D341Med (cell line): ENCODE measurements at places on chromosomes 4 and X.

DNA sequence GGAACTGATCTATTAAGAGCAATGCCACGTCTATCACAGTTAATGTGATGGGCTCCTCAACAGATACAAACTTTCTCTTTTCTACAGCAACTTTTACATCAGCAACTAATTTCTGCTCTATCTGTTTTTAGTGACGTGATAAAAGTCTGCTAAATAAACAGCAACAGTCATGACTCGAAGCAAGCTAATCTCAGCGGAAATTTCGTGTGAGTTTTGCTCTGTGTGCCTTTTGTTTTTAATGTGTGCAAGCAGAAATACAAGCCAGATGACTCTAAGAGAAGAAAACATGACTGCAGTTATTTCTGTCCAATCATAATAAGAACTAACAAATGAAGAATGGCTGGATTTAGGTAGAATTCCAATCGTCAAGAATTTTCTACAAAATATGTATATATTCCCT, 214.3 kb downstream of the LDB2 start:
- DNase-seq: no peak

DNA sequence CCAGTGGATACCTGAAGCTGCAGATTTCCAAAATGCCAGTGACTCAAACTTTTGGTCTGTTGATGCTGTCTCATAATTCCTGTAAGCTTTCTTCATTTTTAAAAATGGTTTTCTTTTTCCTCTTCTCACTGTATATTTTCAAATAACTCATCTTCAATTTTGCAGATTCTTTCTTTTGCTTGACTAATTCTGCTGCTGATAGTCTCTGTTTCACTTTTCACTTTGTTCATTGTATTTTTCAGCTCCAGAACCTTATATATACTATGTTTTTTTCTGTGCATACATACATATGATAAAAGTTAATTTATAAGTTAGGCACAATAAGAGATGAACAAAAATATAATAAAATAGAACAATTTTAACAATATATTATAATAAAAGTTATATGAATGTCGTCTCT, 237.7 kb upstream of the GPRIN3 start:
- no peak for DNase-seq

DNA sequence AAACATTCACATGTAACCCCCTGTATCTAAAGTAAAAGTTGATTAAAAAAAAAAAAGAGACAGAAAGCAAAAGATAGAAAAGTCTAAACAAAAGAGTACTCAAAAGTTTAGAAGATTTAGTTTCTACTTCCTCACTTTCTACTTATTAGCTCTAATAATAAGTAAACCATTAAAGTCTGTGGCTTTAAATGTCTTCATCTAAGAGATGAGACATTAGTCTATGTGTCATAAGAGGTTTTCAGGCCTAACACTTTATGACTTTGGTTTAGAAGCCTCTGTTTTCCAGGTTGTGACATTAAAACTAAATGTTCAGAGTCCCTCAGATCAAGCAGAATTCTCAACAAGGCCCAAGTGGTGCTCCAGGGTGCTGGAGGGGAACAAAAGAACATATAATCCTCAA, 42.2 kb upstream of the GUCY1A1 start:
- no peak for DNase-seq

GRCh38 chrX:22652596-22652995, 347.2 kb upstream of the DDX53 start:
- DNase-seq: peak; percentile 6

- DNase-seq: no peak
These were observed 47.2 kb downstream of the AFAP1 start for GRCh38 chr4:7892212-7893019.

- no peak for DNase-seq
These were observed 21.3 kb upstream of the SOX3 start for GRCh38 chrX:140526171-140526570.

DNA sequence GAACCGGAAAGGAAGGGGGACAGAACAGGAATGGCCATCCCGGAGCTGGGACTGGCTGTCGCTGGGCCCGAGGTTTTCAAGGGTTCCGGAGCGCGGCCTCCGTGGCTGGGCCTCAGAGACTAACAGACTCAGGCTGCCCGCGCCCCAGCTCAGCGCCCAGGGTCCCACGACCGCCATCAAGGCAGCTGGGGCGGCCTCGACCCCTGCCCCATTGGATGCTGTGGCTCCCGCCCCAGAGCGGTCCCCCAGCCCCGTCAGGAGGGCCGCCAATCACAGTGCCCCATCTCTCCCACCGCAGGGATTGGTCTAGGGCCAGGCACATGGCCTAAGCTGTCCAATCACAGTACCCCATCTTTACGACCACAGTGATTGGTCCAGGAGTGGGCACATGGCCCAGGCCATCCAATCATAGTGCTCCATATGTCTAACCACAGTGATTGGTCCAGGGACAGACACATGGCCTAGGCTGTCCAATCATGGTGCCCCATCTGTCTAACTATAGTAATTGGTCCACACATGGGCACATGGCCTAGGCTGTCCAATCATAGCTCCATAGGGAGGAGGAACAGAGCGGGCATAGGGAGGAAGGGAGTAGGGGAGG, 105.3 kb upstream of the NKX1-1 start:
- no peak for DNase-seq

DNA sequence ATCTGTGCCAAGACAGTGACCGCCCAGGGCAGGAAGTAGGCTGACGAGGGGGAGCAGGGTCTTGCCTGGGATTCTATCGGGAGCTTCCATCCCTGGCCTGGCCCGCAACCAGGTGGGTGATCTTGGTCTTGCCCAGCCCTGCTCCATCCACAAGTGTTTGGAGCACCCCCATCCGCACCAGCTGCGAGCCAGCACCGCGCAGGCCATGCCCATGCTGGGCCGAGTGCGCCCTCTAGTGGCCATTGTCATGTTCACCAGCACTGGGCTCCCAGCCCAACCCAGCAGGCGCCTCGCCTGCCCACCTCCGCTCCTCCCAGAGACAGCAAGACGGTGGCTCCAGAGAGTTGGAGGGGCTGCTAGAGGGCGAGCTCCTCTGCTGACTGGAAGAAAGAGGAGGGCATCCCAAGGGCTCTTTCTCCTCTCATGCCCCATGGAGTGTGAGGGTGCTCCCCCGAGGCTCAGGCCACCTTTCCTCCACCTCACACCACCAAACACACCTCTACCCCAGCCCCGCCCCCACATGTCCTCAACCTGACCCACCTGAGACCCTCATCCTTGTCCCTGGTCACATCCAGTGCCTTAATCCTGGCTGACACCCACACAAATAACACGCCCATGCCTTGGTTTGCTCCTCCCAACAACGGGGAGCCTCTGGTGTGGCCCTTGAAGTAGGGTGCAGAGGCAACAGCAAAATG, 9.8 kb upstream of the ATP2B3 start:
- peak; percentile 92 for DNase-seq

DNA sequence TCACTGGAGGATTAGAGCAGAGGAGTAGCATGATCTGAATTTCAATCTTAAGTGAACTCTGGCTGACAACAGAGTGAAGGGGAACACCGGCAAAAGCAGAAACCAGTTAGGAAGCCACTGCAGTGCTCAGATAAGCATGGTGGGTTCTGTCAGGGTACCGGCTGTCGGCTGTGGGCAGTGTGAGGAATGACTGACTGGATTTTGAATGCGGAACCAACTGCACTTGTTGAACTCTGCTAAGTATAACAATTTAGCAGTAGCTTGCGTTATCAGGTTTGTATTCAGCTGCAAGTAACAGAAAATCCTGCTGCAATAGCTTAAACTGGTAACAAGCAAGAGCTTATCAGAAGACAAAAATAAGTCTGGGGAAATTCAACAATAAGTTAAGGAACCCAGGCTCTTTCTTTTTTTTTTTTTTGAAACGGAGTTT, 5.2 kb downstream of the HTT start:
- DNase-seq: no peak

DNA sequence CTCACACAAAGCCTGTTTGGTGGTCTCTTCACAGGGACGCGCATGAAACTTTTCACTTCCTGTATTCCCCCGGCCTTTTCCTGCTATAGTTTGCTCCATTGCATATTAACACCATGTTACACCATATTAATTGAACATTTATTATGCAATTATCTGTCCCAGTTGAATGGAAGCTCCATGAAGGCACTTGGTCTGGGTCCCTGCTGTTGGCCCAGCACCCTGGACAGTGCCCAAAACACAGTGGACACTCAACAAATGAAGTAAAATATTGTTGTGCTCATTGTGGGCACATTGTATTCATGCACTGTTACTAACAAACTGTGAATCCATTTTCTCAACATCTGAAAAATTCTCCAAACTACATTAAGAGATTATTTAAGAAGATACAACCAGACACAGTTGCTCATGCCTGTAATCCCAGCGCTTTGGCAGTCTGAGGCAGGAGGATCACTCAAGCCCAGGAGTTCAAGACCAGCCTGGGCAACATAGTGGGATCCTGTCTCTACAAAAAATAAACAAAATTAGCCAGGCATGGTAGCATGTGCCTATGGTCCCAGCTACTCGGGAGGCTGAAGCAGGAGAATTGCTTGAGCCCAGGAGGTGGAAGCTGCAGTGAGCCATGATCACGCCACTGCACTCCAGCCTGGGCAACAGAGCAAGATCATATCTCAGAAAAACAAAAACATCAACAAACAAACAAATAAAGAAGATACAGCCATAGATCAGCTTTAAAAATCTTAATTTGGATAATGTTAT, 292.7 kb upstream of the TENM3 start:
- DNase-seq: no peak

DNA sequence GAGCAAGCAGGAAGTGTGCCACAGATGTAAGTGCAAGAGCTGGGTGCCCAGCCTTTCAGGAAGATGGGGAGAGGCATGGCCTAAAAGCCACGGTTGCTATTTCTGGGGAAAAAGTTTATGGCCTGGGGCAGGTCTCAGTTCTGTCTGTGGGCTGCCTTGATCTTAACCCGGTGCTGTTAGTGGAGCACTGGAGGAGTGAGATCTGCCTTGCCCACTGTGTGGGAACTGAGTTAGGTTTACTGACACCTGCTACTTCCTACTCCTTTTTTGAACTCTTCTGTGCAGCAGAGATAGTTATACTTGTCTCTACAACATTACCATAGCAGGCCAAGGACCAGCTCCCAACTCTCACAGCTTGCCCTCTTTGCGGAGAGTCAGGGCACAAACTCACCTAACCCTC, 76.5 kb downstream of the ITM2A start:
- DNase-seq: no peak

GRCh38 chrX:8048466-8048865, 121.3 kb upstream of the PNPLA4 start:
- DNase-seq: no peak
